Stimulated activated CD8-positive, alpha-beta memory T cell treated with anti-CD3 and anti-CD28 coated beads, Interleukin-7, amount 100 ng/mL, for 4 hours (primary cell): ENCODE measurements at places on chromosomes 16 and 17.

GRCh38 chr16:15690296-15690695 is 40.3 kb downstream of the NDE1 start:
- no peak for DNase-seq

DNA sequence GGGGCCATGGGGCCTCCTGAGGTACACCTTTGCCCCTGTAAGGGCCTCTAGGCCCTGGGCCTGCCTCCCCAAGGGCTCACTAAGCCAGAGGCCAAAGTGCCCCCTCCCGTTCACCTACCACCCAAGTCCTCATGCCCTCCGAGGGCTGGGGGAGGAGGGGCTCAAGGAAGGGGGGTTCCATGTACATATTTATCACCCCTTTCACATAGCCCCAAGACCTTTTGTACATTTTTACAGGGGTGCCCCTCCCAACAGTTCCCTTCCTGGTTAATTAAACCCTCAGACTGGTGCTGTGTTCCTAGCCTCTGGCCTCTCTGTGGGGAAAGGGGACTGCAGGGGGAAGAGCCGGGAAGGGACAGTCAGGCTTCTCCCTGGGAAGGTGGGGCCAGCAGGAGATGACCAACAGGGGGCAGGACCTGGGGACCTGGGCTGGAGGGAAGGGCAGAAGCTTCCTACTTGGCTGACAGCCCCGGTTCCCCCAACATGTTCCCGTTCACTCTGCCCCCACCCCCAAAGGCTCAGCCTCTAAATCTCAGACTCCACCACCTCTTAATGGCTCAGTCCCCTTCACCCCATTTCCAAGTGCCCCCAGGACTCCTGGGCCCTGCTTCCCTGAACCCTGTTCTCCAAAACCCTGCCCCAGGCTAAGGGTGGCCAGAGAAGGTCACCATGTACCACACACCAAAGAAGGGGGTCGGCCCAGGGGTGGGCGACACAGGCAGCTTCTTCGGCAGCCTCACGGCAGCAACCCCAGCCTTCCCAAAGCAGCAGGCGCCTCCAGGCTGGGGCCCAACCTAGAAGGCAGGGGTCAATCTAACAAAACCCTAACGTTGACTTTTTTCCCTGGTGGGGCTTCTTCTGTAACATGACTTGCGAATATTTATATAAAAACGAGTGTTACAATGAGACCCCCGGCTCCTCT is 11.9 kb downstream of the FBRS start:
- DNase-seq, result no peak

GRCh38 chr16:21565861-21566669 is 33.3 kb upstream of the METTL9 start:
- no peak for DNase-seq

GRCh38 chr16:88770461-88771293 is 14.3 kb downstream of the PIEZO1 start:
- no peak for DNase-seq

DNA sequence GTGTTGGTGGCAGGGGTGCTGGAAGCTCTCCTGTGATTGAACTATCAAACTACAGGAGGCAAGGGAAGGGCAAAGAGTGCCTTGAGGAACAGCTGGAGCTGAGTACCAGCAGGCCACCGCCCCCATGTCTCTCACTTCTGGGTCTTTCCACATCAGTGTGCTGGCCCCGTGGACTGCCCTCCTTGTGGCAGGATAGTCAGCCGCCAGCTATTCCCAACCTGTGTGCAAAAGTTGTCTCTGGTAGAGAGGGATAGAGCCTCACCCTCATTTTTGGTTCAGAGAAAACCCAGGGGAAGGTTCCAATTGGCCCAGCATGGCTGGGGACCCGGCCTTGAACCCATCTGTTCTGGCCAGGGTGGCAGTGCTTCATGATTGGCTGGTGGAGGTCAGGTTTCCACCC is 211.8 kb downstream of the IRF8 start:
- DNase-seq, result no peak

DNA sequence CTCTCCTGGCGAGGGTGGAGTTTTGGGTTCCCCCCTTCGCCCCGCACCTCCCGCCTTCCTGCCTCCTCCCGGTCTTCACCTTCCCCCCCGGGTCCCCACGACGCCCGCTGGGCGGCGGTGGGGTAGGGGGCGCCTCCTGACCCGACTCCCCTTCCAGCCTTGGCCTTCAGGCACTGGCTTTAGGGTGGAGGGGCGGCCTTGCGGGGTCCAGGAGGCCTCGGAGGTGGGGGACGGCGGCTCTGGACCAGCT is 2.4 kb downstream of the SLC16A3 start:
- DNase-seq, result no peak

- DNase-seq, result no peak
These were observed 32.7 kb downstream of the LRRC75A start for GRCh38 chr17:16459271-16459670.

GRCh38 chr16:88956546-88957432 is 20.2 kb downstream of the CBFA2T3 start:
- DNase-seq, result no peak

- DNase-seq, result no peak
These were observed 167.7 kb upstream of the WSCD1 start for GRCh38 chr17:5902181-5903140.

- DNase-seq, result no peak
These were observed 277.2 kb upstream of the RBFOX1 start for GRCh38 chr16:7055443-7055842.

- no peak for DNase-seq
These were observed 3.0 kb upstream of the PIK3R6 start for GRCh38 chr17:8870406-8871040.

GRCh38 chr17:43655693-43656255 is 5.9 kb downstream of the MEOX1 start:
- no peak for DNase-seq

DNA sequence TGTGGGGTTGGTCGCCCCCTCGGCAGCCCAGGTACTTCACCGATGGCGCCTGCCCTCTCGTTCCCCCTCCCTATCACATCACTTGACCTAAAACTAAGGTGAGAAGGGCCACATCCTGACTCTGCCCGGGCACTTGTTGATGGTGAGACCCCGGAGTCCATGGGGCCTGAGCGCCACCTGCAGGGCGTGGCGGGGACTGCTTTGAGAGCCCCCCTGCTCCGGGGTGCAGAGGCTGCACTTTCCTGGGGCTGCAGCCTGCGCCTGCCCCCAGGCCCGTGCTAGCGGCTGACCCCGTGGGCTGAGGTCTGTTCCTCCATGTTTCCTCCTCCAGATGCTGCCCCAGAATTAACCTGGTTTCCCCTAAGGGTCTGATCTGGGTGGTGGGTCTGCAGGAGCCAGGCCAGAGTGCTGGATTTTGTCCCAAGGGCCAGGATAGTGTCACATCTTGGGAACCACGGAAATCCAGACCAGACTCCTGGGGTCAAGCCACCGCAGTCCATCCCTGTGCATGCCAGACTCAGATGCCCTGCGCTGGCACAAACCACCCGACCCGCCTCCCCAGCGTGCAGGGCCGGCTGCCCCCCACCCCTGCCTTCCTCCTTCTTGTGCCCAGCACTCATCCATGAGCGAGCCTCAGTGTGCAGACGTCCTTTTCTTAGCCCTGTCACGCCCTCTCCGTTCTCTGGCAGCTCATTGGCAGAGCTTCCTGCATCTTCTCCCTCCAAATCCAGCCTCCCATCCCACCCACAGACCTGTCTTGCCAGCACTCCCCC is 2.7 kb downstream of the NDUFAF8 start:
- peak; percentile 29 for DNase-seq

DNA sequence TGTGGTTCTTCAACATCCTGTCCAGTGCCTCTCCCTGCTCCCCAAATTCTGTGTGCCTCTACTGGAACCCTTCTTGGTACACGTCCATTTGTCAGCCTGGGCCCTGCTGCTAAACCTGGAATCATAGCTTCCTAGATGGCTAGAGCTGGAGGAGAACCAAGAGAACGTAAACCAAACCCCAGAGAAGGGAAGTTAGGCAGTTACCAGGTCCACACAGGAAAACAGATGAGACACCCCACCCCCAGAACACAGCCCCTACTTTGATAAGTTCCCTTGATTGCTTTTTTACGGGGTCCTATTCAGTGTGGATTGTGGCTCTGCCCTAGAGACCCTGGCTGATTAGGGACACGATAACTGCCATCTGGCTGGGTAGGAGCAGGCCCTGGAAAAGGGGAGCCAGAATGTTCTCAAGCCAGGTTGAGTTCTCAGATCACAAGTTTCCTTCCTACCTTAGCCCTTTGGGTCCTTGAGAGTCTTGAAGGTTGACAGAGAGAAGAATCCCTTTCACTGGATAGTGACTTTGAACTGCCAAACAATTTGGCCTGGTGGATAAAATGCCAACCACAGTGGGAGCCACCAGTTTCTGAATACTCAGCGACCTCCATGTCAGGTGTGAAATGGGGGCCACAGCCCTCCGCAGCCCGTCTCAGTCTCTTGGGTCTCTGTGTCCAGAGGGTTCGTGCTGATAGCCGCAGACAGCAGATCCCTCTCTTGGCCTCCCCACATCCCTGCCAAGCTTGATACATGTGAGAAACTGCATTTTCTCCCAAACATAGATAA is 7.9 kb downstream of the TBX4 start:
- DNase-seq, result no peak

DNA sequence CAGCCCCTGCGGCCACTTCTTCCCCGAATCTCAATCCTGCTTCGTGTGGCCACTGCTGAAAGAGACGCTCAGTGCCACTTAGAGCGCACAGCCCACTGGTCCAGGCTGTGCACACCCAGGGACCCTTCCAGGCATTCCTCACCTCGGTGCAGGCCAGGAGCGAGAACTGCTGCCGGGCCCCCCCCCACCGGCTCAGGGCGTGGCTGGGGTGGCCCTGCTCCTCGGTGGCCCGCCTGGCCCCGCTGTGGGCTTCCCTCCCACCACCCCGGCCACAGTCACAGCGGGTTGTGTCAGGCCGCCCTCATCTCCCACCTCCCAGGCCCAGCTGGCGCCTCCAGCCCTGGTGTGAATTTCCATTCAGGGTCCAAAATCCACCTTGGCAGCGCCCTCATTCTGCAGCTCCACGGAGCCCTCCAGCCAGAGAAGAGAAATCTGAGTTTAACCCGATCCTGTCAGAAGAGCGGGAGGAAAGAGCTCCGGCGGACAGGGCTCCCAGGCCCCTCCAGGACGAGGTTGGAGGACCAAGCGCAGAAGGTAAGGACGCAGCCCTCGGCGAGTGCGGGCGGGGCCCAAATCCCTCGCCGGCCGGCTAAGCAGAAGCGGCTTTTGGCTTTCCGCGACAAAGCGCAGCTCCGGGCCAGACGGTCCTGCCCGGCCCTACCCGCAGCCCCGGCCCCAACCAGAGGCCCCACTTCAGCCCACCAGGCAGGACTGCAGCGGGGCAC is 12.0 kb downstream of the TBC1D16 start:
- no peak for DNase-seq

DNA sequence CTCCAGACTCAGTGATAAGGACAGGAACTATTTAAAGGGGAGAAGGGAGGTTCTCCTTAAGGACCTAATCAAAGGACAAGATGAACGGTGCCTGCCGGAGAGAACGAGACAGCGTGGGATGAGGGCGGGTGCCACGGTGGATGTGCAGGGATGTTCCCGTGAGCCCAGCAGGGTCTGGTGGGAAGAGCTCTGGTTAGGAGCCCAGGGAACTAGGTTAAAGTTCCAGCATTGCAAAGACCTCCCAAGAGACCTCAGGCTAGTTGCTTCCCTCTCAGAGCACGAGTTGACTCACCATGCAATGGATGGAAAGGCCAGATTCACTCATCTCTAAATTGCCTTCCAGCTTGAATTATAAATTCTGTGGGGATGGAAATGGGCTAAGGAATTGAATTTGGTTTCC is 14.7 kb downstream of the CCR7 start:
- DNase-seq, result no peak

DNA sequence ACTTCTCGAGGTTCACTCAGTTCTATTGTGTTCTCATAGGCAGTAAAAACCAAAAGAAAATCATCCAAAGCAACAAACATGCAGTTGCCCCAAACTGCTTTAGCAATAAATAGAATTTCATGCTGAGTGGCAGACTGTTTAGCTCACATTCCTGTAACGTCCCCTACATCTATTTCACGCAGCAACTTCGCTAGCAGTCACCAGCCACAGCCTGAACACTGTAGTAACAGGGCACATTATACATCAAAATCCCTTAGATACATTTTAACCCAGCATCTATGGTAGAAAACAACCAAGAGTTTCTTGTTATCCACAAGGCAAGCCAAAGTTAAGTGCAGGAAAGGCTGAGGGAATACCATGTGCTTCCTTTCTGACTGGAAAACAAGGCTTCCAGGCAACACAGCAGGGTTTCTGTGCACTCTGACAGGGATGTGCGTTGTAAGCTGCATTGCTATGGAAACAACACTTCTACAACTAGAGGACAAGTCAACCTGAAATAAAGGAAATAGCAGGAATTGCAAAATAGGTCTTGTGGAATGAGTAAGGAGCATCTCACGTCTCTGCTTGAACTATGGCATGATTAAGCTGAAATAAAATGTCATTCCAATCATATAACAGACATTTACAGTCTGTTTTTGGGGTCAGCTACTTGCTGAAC is 55.4 kb downstream of the CFDP1 start:
- DNase-seq, result no peak

GRCh38 chr17:16987830-16988601 is 16.1 kb upstream of the TNFRSF13B start:
- peak; percentile 42 for DNase-seq

- DNase-seq, result no peak
These were observed 7.2 kb downstream of the OMG start for GRCh38 chr17:31289790-31290189.

GRCh38 chr16:23351360-23351759 is 49.3 kb downstream of the SCNN1B start:
- DNase-seq, result no peak

DNA sequence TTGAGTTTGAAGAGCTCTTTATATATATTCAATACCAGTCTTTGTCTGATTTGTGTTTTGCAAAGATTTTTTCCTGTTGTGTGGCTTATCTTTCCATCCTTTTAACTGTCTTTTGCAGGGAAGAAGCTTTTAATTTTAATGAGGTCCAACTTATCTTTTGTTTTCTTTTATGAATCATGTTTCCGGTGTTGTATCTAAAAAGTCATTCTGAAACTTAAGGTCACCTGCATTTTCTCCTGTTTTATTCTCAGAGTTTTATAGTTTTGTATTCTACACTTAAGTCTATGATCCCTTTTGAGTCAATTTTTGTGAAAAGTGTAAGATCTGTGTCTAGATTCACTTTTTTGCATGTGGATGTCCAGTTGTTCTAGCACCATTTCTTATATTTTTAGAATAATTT is 24.6 kb upstream of the COX10 start:
- DNase-seq, result no peak

- DNase-seq, result no peak
These were observed 1.1 kb upstream of the PPL start for GRCh38 chr16:4937782-4938682.
